Activated T-cell treated with anti-CD3 and anti-CD28 coated beads, Interleukin-2, amount 50 U/mL, for 24 hours (primary cell): ENCODE measurements at places on chromosomes 16 and 17.

GRCh38 chr17:73267648-73268537 lies 6.2 kb upstream of the CPSF4L start:
- no peaks in the 10 kb centered on the region for H3K36me3 ChIP-seq
- no peak overlapping the region for H3K27ac ChIP-seq
- H3K4me3 ChIP-seq: no peak overlapping the region
- no peaks in the 10 kb centered on the region for H3K27me3 ChIP-seq
- DNase-seq: no peak
- no peaks in the 10 kb centered on the region for H3K4me1 ChIP-seq

- peaks cover 61% of the 10 kb centered on the region for H3K4me1 ChIP-seq
- no peak for DNase-seq
- H3K4me3 ChIP-seq: no peak overlapping the region
- no peaks in the 10 kb centered on the region for H3K27me3 ChIP-seq
- no peaks in the 10 kb centered on the region for H3K36me3 ChIP-seq
- H3K27ac ChIP-seq: no peak overlapping the region
Measured at GRCh38 chr17:35889818-35890773, 9.9 kb upstream of the CCL5 start.

- no peaks in the 10 kb centered on the region for H3K27me3 ChIP-seq
- H3K36me3 ChIP-seq: peaks cover 64% of the 10 kb centered on the region
- no peak overlapping the region for H3K27ac ChIP-seq
- no peak for DNase-seq
Measured at GRCh38 chr16:48321317-48322036, 63.7 kb downstream of the SIAH1 start.

- peak overlapping the region; percentile 64 for H3K27ac ChIP-seq
- peaks cover 81% of the 10 kb centered on the region for H3K4me1 ChIP-seq
- H3K27me3 ChIP-seq: no peaks in the 10 kb centered on the region
- H3K36me3 ChIP-seq: no peaks in the 10 kb centered on the region
Measured at GRCh38 chr17:40485851-40486521, 15.4 kb downstream of the TNS4 start.

GRCh38 chr16:380762-381011 lies 1.1 kb downstream of the PGAP6 start:
- peak overlapping the region; percentile 78 for H3K4me3 ChIP-seq
- DNase-seq: no peak
- H3K27me3 ChIP-seq: no peaks in the 10 kb centered on the region
- H3K4me1 ChIP-seq: peaks cover 27% of the 10 kb centered on the region
- H3K36me3 ChIP-seq: peaks cover 5% of the 10 kb centered on the region

DNA sequence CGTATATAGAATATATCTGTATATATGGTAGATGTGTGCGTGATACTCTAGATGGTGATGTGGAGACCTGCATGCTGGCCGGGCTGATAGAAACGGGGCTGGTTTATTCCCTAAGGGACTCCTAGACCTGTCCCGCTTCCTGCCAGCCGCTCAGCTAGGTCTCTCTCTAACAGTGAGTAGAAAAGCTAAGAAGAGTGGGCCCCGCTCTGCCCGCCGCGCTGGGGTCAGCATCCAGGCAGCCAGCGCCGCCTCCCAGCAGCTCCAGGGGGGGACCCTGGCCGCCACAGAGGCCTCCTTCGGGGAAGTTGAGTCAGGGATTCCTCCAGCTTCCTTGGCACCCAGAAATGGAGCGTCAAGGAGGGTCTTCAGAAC lies 9.4 kb downstream of the CYGB start:
- DNase-seq: peak; percentile 46
- peaks cover 25% of the 10 kb centered on the region for H3K4me1 ChIP-seq
- no peak overlapping the region for H3K27ac ChIP-seq
- no peak overlapping the region for H3K4me3 ChIP-seq
- no peaks in the 10 kb centered on the region for H3K27me3 ChIP-seq
- no peaks in the 10 kb centered on the region for H3K36me3 ChIP-seq

- DNase-seq: no peak
- H3K4me1 ChIP-seq: peaks cover 2% of the 10 kb centered on the region
- no peak overlapping the region for H3K4me3 ChIP-seq
- no peak overlapping the region for H3K27ac ChIP-seq
- H3K27me3 ChIP-seq: peaks cover 19% of the 10 kb centered on the region
- H3K36me3 ChIP-seq: no peaks in the 10 kb centered on the region
Measured at GRCh38 chr16:84883301-84883700, 63.5 kb downstream of the CRISPLD2 start.

DNA sequence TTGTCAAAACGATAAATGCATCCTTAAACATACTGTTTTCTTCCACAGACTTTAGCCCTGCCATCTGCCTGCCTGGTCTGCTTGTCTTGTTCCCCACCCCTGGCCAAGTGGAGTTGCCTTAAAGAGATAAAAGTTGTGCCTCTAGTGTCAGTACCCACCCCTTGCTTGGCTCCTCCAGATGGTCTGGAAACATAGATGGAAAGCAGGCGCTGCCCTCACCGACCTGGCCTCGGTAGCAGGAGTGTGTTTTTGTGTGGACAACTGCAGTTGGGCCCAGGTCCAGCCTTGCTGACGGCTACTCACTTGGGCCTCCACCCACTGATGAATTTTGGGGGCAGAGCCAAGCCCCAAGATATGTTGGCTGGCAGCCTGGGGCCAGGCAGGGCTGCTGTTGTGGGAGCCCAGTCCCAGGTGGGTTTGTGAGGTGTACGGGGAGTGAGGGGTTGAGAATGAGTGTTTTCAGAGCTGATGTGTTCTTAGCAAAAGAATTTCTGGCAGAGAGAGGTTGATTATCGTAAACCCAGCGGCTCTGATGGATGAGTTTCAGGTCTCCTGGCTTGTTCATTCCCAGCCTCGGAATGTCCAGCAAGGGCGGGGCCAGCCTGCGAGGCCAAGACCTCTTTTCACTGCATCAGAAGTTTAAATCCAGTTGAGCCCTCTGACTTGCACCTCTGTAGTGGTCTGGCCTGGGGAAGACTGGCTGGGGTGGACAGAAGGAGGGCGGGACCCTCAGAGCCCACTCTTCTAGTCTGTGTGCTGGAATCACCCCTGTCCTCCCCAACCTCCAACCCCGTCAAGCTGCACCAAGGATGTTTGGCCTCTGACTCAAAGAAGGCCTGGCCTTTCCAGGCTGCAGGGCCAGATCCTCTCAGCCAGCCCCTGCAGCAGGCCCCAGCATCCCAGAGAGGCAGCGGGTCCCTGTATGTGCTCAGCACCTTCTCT lies 179.7 kb downstream of the RAB11FIP4 start:
- H3K4me1 ChIP-seq: no peaks in the 10 kb centered on the region
- no peaks in the 10 kb centered on the region for H3K27me3 ChIP-seq
- no peak overlapping the region for H3K27ac ChIP-seq
- no peak overlapping the region for H3K4me3 ChIP-seq

DNA sequence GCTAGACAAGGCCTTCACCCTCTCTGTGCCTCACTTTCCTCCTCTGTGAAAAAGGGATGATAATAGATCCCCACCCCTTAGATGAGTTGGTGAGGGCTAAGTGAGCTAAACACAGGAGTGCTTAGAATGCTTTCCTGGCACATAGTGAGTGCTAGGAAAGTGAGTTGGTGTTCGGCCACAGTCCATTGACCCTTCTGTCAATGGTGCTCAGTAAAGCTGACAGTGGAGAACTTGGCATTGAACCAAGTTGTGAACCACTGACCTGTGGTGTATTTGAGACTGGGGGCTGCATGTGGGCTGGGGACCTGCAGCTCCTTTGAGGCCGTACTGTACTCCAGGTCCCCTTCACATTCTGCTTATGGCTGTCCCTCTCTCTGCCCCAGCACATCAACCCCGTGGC lies 4.8 kb downstream of the PLK1 start:
- H3K27me3 ChIP-seq: no peaks in the 10 kb centered on the region
- no peak overlapping the region for H3K4me3 ChIP-seq
- H3K4me1 ChIP-seq: peaks cover 12% of the 10 kb centered on the region
- DNase-seq: no peak
- no peak overlapping the region for H3K27ac ChIP-seq
- peaks cover 93% of the 10 kb centered on the region for H3K36me3 ChIP-seq

DNA sequence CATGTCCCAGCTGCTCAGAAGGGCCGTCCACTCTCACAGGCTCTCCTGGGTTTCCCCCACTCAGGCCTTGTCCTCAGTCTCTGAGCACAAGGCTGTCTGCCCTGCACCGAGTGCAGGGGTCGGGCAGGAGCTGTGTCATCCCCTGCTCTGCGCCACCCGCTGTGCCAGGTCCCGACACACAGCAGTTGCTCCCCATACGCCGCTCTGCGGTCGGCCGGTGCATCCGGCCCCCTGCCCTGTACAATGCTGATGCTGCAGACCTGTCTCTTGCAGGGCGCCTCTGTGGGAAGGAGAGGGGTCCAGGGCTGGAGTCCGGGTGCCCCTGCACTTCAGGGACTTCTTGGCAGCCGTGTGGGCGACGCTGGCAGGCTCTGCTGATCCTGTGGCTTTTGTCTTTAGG lies 6.1 kb downstream of the TSC2 start:
- peaks cover 74% of the 10 kb centered on the region for H3K36me3 ChIP-seq
- H3K4me3 ChIP-seq: no peak overlapping the region
- H3K4me1 ChIP-seq: peaks cover 7% of the 10 kb centered on the region
- no peak for DNase-seq

- H3K27ac ChIP-seq: no peak overlapping the region
- DNase-seq: no peak
- H3K36me3 ChIP-seq: no peaks in the 10 kb centered on the region
- no peaks in the 10 kb centered on the region for H3K27me3 ChIP-seq
- no peak overlapping the region for H3K4me3 ChIP-seq
Measured at GRCh38 chr17:71432378-71433315, 688.2 kb upstream of the SOX9 start.

DNA sequence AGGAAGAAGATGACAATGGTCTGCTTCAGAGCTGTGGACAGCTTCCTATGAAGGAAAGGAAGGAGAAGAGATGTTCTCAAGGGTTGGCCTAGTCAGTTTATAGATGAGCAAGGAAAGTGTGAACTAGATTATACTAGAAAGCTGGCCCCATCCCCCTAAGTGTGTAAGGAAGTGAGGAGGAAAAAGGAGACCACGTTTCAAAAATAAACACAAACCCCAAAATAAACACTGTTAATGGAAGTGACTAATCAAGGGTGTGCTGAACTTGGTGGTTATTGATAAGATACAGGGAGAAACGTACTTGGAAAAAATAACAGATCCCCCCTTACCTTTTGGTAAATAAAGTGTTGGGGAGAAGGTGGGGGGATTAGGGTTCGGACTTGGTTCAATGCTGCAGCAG lies 267.1 kb downstream of the SOX9 start:
- no peaks in the 10 kb centered on the region for H3K4me1 ChIP-seq
- no peak overlapping the region for H3K4me3 ChIP-seq
- no peak overlapping the region for H3K27ac ChIP-seq
- no peaks in the 10 kb centered on the region for H3K36me3 ChIP-seq
- no peak for DNase-seq
- no peaks in the 10 kb centered on the region for H3K27me3 ChIP-seq

DNA sequence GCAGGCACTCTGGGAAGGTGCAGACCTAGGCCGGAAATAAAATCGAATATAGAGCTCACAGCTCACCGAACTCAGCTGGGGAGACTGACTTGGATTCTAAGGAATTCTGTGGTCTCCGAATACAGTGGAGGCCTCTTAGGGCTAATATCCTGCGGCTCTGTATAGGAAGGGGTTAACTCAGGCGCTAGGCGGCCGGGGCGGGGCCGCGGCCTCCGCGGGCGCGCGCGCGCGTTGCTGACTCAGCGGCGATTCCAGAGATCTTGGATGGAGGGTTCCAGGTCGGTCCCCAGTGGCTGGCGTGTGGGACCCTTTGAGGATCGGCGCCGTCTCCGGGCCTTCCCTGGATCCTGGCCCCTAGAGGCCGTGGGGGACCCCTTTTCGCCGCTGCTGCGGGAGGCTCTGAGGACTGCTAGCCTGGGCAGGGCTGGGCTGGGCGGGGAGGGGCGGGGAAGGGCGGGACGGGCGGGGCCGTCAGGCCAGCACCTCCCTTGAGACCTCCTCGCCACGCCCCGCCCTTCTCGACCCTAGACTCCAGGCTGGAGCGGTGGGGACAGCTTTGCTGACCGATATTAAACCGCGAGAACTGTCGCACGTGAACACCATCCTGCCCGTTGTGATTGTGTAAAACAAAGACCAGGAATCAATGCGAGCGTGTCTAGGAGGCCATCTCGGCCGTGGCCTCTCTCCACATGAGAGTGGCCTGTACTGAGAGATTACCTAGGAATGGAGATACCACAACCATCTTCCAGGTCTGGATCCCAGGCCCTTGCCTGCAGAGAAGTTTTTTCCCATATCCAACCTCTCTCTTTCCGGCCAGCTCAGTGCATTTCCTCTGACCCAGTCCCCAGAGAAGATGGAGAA lies 1.4 kb upstream of the PLEKHH3 start:
- no peaks in the 10 kb centered on the region for H3K36me3 ChIP-seq
- H3K27ac ChIP-seq: peak overlapping the region; percentile 85
- peaks cover 66% of the 10 kb centered on the region for H3K4me1 ChIP-seq

- H3K27me3 ChIP-seq: no peaks in the 10 kb centered on the region
- peak overlapping the region; percentile 96 for H3K27ac ChIP-seq
- H3K4me1 ChIP-seq: peaks cover 89% of the 10 kb centered on the region
- peak; percentile 70 for DNase-seq
- H3K36me3 ChIP-seq: peaks cover 7% of the 10 kb centered on the region
Measured at GRCh38 chr16:17369421-17370222, 101.1 kb downstream of the XYLT1 start.

- H3K4me3 ChIP-seq: no peak overlapping the region
- no peaks in the 10 kb centered on the region for H3K36me3 ChIP-seq
Measured at GRCh38 chr17:68564415-68565111, 36.6 kb downstream of the FAM20A start.

- DNase-seq: no peak
- peaks cover 42% of the 10 kb centered on the region for H3K36me3 ChIP-seq
- peaks cover 73% of the 10 kb centered on the region for H3K4me1 ChIP-seq
- peak overlapping the region; percentile 98 for H3K27ac ChIP-seq
Measured at GRCh38 chr16:66551788-66552285, 539 bp upstream of the CKLF start.

- no peak overlapping the region for H3K4me3 ChIP-seq
- peaks cover 27% of the 10 kb centered on the region for H3K27me3 ChIP-seq
- no peak overlapping the region for H3K27ac ChIP-seq
- H3K4me1 ChIP-seq: no peaks in the 10 kb centered on the region
- no peaks in the 10 kb centered on the region for H3K36me3 ChIP-seq
Measured at GRCh38 chr16:84236671-84237070, 3.1 kb downstream of the KCNG4 start.

DNA sequence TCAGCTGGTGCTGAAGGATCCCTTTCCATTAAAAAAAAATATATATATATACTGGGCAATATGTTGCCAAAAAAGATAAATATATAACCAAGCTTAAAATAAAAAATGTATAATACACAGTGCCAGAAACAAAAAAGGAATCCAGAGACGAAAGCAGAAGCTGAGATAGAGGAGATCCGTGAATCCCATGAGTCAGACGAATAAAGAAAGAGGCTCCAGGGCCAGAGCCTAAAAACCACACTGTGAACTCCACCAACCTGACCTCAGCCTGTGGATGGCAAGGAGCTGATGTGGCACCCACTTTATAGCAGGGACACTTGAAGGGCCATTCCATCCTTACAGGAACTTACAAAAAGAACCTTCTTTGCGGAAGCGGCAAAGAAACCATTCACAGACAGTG lies 34.8 kb downstream of the PITPNM3 start:
- no peaks in the 10 kb centered on the region for H3K36me3 ChIP-seq
- no peaks in the 10 kb centered on the region for H3K27me3 ChIP-seq
- no peaks in the 10 kb centered on the region for H3K4me1 ChIP-seq
- no peak overlapping the region for H3K4me3 ChIP-seq

- peak overlapping the region; percentile 79 for H3K27ac ChIP-seq
- no peak for DNase-seq
- H3K36me3 ChIP-seq: peaks cover 3% of the 10 kb centered on the region
- H3K27me3 ChIP-seq: no peaks in the 10 kb centered on the region
Measured at GRCh38 chr16:3087243-3088235, 11.6 kb downstream of the ZSCAN10 start.
